ENCODE measurements at places on chromosomes 13 and 19.

DNA sequence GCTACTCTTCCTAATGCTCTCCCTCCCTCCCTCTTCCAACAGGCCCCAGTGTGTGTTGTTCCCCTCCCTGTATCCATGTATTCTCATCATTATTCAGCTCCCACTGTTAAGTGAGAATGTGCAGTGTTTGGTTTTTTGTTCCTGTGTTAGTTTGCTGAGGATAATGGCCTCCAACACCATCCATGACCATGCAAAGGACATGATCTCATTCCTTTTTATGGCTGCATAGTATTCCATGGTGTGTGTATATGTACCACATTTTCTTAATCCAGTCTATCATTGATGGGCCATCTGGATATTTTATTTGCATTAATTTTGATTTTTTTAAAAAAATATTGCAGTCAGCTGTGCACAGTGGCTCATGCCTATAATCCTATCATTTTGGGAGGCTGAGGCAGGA, 15.8 kb upstream of the ZNRF4 start:
- no peak for DNase-seq

DNA sequence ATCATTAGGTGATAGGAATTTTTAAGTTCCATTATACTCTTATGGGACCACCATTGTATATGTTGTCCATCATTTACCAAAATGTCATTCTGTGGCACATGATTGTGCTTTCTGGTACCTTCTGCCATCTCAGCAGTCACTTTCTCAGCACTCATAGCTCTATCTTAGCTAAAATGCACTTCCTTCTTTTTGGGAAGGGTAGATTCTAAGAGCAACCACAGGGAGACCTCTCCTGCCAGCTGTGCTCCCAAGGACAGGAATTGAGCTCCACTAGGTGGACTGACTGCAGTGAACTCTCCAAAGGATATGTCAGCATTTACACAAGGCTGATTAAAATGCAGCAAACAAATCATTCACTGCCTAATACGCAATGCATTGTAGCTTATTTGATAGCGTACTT, 91.8 kb upstream of the OBI1 start:
- no peak for DNase-seq

GRCh38 chr13:109271061-109271460, 515.3 kb downstream of the IRS2 start:
- DNase-seq, result no peak

GRCh38 chr19:38720559-38721236, 23.6 kb downstream of the CAPN12 start:
- no peak for DNase-seq

GRCh38 chr13:50585674-50586413, 257.6 kb downstream of the DLEU7 start:
- no peak for DNase-seq

GRCh38 chr19:10363789-10364281, 16.5 kb downstream of the TYK2 start:
- DNase-seq, result no peak

DNA sequence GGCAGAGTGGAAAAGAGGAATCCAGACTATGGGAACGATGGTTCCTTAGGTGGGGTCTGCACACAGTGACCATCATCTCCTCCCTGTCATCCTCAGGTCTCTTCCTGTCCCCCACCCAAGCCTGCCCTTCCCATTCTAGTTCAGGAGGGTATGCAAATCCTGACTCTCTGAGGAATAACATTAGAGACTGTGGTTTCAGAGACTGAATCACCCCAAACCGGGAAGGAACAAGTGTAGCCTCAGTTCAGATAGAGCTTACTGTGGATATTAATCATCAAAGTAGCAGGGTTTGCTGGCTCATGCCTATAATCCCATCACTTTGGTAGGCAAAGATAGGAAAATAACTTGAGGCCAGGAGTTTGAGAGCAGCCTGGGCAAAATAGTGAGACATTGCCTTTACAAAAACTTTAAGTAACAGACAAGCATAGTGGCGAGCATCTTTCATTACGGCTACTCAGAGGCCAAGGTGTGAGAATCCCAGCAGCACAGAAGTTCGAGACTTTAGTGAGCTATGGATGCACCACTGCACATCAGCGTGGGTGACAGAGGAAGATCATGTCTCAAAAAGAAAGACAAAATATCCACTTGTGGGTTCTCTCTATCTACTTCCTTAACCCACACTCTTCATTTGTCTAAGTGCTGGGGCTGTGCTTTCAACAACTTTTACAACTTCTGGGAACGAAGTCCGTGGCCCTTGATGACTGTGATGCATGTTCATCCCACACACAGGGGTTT, 19.3 kb upstream of the LGALS13 start:
- no peak for DNase-seq

DNA sequence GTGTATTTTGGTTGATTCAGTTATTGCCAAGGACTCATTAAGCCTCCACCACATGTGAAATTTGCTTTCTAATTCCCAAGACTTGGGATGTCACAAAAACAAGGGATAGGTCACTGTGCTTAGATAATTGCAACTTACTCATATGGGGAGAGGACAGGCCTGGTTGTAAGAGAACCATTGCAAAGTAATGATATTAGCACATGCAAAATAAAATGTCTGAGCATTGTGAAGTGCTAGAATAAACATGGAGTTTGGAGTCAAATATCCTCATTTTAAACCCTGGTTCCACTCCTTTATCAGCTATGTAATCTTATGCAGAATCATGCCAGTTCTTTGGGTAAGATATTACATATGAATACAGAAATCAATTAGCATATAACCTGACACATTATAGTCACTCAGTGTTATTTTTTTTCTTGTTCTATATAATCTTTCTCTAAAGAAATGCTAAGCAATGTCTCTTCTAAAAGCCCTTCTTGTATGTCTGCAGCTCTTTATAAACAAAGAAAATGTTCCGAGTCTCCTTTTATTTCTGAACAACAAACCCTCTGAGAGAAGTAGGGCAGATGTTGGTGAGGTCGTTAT, 5.5 kb downstream of the CBY2 start:
- no peak for DNase-seq

DNA sequence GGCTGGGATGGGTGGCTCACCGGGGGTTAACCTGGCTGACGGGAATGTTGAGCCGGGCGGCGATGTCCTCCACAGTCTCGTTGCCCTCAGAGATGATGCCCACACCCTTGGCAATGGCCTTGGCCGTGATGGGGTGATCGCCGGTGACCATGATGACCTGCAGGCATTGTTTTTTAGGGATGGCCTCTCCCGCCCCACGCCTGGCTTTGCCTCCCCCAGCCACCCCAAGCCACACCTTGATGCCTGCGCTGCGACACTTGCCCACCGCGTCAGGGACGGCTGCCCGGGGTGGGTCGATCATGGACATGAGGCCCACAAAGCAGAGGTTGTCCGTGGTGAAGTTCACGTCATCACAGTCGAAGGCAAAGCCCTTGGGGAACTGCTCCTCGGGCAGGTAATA, 16.1 kb downstream of the ATP1A3 start:
- no peak for DNase-seq

GRCh38 chr13:34076319-34076718, 258.4 kb downstream of the RFC3 start:
- no peak for DNase-seq

DNA sequence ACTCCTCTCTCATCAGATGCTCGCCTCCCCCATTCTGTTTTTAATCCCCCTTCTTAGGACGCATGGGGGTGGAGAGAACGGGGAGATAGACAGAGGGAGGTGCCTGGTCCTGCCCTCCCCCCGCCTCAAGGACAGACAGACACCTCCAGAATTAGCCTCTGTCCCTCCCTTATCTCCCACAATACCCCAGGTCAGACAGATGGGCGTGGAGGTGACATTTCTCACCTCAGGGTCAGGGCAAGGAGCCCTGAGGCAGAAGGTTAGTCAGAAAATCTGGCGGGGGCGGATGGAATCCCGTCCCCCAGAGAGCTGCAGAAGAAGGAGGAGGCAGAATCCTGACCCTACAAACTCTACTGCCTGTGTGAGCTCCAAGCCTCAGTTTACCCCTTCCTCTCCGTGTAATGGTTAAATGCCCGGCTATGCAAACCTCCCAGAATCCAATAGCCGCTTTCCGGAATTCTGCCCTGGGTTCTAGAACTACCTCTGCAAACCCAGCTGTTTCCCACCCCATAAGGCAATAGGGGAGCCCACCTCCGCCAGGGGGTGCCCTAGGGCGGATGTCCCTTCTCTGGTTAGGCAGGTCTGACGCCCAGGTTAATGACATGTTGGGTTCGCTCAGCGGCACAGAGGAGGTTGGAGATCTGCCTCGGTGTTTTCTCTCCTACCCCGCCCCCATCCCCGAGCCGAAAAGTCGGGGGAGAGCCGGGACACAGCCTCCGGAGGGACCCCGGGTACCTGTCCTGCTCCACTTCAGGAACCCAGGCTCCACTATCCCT, 900 bp downstream of the PPP1R13L start:
- peak; percentile 54 for DNase-seq

DNA sequence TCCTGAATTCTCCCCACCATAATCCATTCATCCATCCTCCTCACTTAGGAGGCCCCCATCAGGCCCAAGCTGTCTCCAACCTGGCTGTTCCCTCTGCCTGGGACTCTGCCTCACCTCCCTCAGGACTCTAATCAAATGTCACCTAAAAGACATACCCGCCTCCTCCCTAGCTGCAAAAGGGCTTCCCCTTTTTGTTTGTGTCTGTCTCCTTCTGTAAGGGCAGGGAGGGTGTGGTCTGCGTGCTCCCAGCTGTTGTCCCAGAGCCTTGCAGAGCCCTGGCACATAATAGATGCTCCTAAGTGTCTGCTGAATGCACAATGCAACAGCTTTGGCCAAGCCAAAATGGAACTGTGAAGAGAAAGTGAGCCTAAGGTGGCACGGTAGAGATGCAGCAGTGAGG, 4.4 kb downstream of the TRIR start:
- no peak for DNase-seq

DNA sequence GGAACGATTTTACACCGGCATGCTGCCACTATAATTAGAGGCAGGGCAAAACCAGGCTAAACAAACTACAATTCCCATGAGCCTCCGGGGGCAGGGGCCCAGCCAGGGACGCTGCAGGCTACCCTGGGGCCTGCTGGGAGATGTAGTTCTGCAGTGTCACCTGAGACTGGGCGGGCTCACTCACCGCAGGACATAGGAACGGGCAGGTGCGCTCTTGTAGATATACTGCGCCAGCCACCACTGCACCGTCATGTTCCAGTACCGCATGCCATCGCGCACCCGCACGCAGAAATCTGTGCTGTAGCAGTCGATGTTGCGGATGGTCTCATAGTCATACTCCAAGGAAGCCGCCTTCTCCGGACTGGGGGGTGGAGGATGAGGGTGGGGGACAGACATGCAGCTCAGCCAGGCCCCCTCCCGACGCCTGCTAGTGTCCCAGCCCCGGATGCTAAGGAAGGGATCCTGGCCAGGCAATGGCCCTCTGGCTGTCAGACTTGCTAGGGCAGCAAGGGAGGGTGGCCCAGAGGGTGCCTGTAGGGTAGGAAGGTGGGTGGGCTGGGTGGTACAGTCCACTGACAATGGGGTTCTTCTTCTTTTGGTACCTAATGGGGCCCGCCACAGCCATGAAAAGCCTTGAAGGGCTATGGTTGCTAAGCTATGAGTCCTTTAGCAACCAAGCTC, 5.8 kb upstream of the TMC4 start:
- no peak for DNase-seq

DNA sequence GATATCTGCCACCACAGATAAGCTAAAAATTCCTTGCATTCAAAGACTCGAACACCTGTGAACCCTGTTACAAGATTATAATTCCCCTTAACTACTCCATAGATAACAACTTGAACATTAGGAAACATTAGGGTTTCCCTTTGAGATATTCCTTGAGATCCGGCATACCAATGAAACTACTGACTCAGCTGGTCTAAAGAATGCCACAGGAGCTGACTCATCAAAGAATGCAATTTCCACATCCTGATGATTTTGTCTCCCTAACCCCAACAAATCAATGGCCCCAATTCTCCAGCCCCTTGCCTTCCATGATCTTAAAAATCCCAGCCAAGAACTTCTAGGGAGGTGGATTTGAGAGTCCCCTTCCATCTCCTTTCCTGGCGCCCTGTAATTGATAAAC, 35.6 kb upstream of the ZNF599 start:
- no peak for DNase-seq

DNA sequence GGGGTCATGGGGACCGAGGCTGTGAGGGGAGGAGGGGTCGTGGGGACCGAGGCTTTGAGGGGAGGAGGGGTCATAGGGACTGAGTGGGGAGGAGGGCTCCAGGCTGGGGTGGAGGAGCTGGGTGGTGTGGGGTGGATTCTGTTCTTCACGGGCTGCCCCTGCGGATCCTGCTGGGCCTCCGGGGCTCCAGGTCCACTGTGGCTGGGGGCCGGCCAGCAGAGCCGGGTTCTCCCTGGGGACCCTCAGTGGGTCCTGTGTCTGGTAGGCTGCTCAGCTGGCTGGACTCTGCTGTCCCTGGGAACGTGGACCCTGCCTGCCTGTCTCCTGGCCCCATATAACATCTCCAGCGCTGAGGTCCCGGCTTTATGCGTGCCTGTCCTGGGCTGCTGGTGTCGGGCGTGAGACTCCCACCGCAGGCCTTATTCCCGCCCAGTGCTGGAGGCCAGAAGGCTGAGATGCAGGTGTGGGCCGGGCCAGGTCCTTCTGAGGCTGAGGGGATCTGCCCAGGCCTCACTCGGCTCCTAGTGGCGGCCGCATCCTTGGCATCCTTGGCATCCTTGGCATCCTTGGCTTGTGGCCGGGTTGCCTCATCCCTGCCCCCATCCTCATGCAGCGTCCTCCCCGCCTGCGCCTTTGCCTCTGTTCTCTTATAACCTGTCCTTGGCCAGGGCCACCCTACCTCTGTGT, 19.8 kb upstream of the GNA15 start:
- no peak for DNase-seq

- no peak for DNase-seq
These were observed 49.4 kb downstream of the SACS start for GRCh38 chr13:23384111-23384510.

DNA sequence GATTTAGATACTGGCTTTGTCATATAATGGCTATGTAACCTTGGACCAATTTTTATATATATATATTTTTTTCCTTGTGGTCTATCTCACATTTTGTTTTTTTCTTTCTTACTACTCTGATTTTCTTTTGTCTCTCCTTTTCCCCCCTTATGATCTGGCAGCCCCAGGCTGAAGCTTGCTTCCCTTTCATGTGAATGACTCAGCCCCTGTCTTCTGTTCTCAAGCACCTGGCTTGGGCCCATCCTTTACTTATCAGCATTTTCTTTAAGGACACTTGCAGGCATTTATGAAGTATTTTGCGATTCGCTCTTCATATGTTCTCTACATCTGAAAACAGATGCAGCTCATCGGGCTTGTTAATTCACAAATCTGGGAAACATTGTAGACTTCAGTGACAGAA, 163.6 kb downstream of the SPRY2 start:
- DNase-seq, result no peak

GRCh38 chr19:50333235-50333736, 4.1 kb upstream of the KCNC3 start:
- DNase-seq, result peak; percentile 82

GRCh38 chr19:2026770-2027169, 11.3 kb upstream of the BTBD2 start:
- no peak for DNase-seq

- no peak for DNase-seq
These were observed 16.3 kb downstream of the METTL21C start for GRCh38 chr13:102678339-102679107.

GRCh38 chr13:76049376-76049746, 413.2 kb downstream of the LMO7 start:
- DNase-seq, result no peak

- DNase-seq, result no peak
These were observed 2.5 kb upstream of the GRWD1 start for GRCh38 chr19:48443256-48443655.

GRCh38 chr19:5228490-5228889, 112.1 kb downstream of the PTPRS start:
- DNase-seq, result no peak

All from activated T-cell treated with anti-CD3 and anti-CD28 coated beads for 1 hour (primary cell).